Astrocyte (in vitro differentiated cells and primary cell): ENCODE measurements at places on chromosomes 2 and 18.

- no peak overlapping the region for H3K27ac ChIP-seq
- H3K27me3 ChIP-seq: peaks cover 5% of the 10 kb centered on the region
- no peaks in the 10 kb centered on the region for H3K36me3 ChIP-seq
- no peak for DNase-seq
- no peaks in the 10 kb centered on the region for H3K4me1 ChIP-seq
These were observed 1.9 kb downstream of the SLC11A1 start for GRCh38 chr2:218383892-218384519.

DNA sequence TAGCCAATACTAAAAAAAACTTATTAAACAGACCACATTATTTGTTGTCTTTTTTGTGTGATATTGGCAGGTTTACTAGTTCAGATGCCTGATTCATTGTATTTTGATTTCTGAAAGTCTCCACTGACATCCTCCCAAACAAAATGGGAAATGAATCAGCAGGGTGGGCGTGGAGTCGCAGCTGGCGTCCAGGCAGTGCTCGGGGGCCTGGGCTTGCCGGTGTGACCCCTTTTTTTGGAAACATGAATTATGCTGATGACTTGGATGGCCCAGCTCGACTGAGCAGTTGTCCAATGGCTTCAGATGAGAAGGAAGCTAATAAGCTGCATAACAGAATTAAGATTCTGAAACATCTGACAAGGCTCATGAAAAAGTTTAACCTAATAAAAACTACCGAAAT lies 1.7 kb upstream of the KCNG2 start:
- H3K27me3 ChIP-seq: peaks cover 24% of the 10 kb centered on the region
- DNase-seq: no peak
- no peaks in the 10 kb centered on the region for H3K36me3 ChIP-seq
- H3K4me1 ChIP-seq: peaks cover 7% of the 10 kb centered on the region

GRCh38 chr18:2330764-2331163 lies 240.5 kb downstream of the METTL4 start:
- no peak overlapping the region for H3K4me3 ChIP-seq
- no peaks in the 10 kb centered on the region for H3K36me3 ChIP-seq
- no peak for DNase-seq
- H3K27ac ChIP-seq: no peak overlapping the region

DNA sequence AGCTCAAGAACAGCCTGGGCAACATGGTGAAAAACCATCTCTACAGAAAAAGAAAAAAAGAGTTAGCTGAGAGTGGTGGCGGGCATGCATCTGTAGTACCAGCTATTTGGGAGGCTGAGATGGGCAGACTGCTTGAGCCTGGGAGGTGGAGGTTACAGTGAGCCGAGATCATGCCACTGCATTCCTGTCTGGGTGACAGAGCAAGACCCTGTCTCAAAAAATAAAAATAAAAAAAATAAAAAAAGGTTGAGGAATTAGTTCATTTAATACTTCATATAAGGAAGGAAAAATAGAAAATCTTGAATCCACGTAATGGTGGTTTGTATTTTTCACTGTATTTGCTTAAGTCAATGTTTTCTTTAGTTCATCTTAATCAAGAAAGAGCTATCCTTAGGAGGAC lies 241.7 kb downstream of the TGIF1 start:
- H3K27ac ChIP-seq: no peak overlapping the region
- no peak for DNase-seq
- H3K27me3 ChIP-seq: no peaks in the 10 kb centered on the region
- no peak overlapping the region for H3K4me3 ChIP-seq
- peaks cover 17% of the 10 kb centered on the region for H3K4me1 ChIP-seq
- no peaks in the 10 kb centered on the region for H3K36me3 ChIP-seq

DNA sequence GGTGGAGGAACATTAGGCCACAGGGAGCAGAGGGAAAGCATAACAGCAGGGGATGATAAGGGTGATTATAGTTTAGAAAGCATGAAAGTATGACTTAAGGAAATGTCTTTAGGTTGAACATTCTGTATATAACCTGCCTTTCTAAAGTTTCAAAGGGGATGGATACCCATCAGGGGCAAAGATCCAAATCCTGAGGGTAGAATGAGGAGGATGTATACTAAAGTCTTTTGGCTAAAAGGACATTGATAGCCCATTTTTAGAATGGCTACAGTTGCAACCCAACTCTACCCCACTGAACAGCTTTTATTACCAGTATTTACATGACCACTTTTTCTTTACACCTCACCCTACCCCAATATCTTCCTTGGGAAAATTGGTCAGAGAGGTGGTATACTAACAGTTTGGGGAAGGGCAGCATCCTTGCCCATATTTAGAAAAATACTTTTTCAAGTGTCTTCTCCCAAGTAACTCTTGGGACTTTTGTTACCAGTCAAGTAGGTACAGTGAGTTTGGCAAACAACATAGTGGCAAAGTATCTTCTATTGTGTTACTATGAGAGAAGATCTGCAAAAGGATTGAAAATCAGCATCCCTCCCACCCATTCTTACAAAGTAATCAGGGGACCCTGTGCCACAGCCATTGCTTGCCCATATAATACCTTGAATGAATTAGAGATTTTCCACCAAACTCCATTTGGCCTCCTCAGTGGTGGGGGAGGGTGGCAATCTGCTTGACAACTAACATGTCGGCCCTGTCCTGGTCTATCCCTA lies 8.3 kb downstream of the MAT2A start:
- DNase-seq: no peak
- peaks cover 65% of the 10 kb centered on the region for H3K36me3 ChIP-seq
- no peak overlapping the region for H3K27ac ChIP-seq

DNA sequence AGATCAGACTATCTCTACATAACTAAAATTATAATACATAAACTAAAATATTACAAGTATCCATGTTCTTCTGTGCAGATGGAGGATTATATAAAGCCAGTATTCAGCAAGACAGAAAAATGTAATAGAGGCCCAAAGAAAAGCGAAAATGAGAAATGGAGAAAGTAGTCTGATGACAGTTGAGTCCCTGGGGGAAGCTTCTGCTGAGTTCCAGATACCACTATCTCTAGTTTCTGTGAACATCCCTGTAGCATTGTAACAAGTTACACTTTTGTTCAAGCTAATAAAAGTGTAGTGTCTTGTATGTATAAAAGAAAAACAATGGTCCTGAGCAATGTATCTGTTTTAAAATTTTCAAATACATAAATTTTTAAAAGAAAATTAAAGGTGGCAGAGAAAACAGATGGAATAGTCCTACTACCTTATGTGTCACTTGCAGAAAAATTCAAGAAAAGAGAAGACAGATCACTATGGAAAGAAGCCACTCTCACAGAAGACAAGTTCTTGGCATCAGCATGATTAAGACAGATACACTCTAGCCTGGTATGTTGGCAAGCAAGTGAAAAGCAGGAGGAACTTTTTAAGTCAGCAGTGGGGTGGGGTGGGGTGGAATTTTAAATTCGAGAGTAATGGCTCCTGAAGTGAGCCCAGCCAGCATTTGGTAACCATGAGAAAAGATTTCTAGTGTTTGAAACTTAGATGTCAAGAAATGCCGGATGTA lies 541.9 kb downstream of the LRRTM4 start:
- no peaks in the 10 kb centered on the region for H3K4me1 ChIP-seq
- no peak overlapping the region for H3K4me3 ChIP-seq
- no peaks in the 10 kb centered on the region for H3K36me3 ChIP-seq
- H3K27ac ChIP-seq: no peak overlapping the region

GRCh38 chr2:99928470-99929053 lies 213.8 kb downstream of the AFF3 start:
- H3K27me3 ChIP-seq: no peaks in the 10 kb centered on the region
- no peak overlapping the region for H3K27ac ChIP-seq
- peaks cover 4% of the 10 kb centered on the region for H3K4me1 ChIP-seq
- H3K4me3 ChIP-seq: no peak overlapping the region
- no peak for DNase-seq
- H3K36me3 ChIP-seq: no peaks in the 10 kb centered on the region

DNA sequence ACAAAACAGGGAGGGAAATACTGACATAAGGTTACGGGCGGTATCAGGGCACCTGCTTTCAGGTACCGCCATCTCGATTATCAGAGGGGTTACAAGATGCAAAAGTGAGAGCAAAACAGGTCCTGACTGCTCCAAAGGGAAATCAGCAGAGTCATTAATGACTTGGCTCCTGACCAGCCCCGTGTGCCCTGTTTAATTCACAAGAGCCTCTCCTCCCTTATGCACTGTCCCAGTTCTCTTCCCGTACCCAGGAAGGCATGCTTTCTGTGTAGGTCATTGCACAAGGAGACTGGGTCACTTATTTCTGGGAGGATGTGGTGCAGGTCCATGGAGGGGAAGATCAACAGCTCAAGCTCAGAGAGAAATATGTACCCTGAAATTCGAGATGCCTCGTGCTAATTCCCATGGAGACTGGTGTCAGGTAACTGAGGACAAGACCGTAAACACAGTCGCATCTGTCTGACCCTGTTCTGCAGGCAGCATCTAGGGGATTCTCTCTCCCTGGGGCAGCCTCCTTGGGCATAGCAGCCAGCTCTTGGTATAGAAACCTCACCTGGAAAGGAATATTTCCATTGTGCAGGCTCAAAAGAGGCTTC lies 79.9 kb downstream of the HNRNPLL start:
- no peak overlapping the region for H3K4me3 ChIP-seq
- H3K27me3 ChIP-seq: peaks cover 12% of the 10 kb centered on the region

- H3K4me3 ChIP-seq: no peak overlapping the region
- no peaks in the 10 kb centered on the region for H3K4me1 ChIP-seq
- H3K27me3 ChIP-seq: peaks cover 2% of the 10 kb centered on the region
- H3K27ac ChIP-seq: no peak overlapping the region
- no peaks in the 10 kb centered on the region for H3K36me3 ChIP-seq
These were observed 145.4 kb upstream of the TWIST2 start for GRCh38 chr2:238702276-238703052.

DNA sequence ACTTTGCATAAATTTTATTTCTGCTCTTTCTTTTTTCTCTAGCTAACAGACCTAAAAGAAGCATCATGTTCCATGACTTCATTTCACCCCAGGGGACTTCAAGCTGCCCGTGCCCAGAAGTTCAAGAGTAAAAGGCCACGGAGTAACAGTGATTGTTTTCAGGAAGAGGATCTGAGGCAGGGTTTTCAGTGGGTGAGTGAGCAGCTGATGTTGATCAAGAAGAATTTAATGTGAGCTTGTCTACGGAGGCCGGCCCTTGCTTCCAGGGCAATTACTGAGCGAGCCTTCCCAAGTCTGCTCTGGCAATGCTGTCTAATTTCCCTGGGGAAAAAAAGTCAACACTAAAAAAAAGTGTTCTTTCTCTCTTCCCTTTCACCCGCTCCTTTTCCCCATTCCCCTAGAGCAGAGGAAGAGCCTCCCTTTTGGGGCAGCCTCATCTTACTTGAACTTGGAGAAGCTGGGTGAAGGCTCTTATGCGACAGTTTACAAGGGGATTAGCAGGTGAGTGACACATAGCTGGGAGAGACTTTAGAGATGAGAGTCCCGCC lies 1.2 kb downstream of the CDK15 start:
- H3K4me3 ChIP-seq: no peak overlapping the region
- no peaks in the 10 kb centered on the region for H3K36me3 ChIP-seq
- peak; percentile 64 for DNase-seq

- no peaks in the 10 kb centered on the region for H3K36me3 ChIP-seq
- H3K4me3 ChIP-seq: no peak overlapping the region
- no peaks in the 10 kb centered on the region for H3K4me1 ChIP-seq
- H3K27me3 ChIP-seq: no peaks in the 10 kb centered on the region
These were observed 47.5 kb upstream of the PXDN start for GRCh38 chr2:1791685-1792435.
